Activated T-cell treated with anti-CD3 and anti-CD28 coated beads for 24 hours (primary cell): ENCODE measurements at places on chromosomes 6 and 20.

- no peak for DNase-seq
These were observed 110.2 kb downstream of the GJA10 start for GRCh38 chr6:90004511-90004910.

GRCh38 chr6:99416892-99417767 is 8.0 kb downstream of the PNISR start:
- no peak for DNase-seq

GRCh38 chr6:33633462-33634158 is 12.5 kb downstream of the ITPR3 start:
- peak; percentile 23 for DNase-seq

GRCh38 chr20:32972181-32973076 is 31.8 kb downstream of the SUN5 start:
- DNase-seq: peak; percentile 79

DNA sequence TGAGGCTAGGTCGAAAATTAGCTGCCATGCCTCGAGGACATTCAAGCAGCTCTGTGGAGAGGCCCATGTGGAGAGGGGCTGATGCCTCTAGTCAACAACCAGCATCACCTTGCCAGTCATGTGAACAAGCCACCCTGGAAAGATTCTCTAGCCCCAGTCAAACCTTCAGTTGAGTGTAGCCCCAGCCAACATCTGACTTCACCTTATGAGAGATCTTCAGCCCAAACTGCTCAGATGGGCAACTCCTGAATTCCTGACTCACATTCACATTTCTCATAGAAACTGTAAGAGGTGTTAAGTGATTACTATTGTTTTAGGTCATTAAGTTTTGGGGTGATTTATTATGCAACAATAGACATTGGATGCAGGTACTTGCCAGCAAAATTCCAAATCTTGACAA is 44.9 kb downstream of the GJA10 start:
- DNase-seq: no peak

- DNase-seq: no peak
These were observed 143.5 kb downstream of the PDE7B start for GRCh38 chr6:135994857-135995544.

DNA sequence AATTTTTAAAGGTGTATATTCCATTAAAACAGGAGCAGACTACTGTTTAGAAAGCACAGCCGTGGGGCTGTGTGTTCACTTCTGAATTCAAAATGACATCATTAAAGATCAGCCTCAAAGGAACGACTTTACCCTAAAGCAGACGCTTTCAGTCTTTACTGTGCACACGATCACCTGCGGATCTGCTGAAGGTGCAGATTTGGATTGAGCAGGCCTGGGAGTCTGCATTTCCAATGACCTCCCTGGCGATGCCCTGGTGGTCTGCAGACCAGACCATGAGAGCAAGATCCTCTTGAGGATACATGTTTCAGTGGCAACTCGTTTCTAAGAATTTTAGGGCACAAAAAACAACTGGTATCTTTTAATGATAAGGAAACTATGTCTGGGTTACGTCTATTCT is 27.2 kb downstream of the TXNDC5 start:
- DNase-seq: no peak

DNA sequence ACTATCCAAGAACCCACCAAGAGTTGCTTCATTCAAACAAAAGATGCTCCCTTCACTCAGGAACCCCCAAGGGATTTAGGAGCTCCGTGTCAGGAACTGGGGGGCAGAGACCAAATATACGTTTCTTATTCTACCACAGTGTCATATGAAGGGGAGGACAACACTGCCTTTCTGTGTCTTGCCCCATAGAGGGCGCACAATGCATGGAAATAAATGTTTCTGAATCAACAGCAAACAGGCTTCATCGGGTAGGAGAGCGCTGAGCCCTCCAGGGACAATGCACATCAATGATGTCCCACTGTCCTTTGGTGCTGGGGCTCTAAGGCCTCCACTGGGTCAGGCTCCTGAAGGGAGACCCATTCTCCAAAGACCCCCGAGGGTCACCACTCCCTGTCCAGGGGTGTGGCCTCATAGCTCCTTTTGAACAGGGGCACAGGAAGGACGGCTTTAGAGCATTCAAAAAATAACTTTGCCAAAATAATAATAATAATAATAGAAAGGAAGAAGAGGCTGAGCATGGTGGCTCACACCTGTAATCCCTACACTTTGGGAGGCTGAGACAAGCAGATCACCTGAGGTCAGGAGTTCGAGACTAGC is 31.1 kb downstream of the PLG start:
- peak; percentile 14 for DNase-seq

DNA sequence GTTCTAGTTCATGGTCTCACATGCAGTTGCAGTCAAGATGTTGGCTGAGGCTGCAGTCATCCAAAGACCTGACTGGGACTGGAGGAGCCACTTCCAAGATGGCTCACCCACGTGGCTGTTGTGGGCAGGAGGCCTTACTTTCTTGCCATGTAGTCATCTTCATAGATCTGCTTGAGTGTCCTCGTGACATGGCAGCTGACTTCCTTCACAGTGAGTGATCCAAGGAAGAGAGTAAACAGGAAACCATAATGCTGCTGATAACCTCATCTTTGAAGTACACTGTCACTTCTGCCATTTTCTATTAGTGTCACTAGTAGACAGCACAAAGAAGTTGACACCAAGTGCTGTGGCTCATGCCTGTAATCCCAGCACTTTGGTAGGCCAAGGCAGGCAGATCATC is 40.1 kb upstream of the AKIRIN2 start:
- peak; percentile 19 for DNase-seq

GRCh38 chr6:151376440-151376839 is 14.9 kb downstream of the ZBTB2 start:
- no peak for DNase-seq
